ENCODE measurements at places on chromosomes 6 and 20.

DNA sequence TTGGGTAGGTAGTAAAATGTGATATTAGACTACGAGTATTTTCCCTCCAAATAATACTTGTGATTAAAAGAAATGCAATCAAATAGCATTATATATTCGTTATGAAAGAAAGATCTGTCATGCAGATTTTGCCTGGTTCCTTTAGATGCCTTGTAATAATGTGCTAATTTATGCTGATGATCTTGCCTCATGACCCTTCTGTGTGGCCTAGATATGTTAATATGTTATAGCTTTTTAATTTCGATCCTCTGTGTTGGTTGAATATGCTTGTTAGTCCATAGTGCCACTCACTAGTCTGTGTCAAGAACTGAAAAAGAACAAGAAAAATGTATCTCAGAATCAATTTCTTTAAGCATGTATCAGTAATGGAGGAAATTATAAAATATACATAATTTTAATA lies 31.9 kb downstream of the CDKAL1 start:
- no peak for DNase-seq

DNA sequence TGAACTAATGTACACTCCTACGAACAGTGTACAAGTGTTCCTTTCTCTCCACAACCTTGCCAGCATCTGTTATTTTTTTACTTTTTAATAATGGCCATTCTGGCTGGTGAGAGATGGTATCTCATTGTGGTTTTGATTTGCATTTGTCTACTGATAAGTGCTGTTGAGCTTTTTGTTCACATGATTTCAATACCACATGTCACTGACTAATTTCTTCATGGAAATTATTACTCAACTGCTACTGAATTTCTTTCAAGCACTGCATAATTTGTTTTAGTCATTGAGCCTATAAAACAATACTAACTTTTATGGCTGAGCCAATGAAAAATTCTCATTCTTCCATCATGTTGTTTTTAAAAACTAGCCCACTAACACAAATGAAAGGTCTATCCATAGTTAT lies 115.4 kb downstream of the FRK start:
- DNase-seq = peak; percentile 71

DNA sequence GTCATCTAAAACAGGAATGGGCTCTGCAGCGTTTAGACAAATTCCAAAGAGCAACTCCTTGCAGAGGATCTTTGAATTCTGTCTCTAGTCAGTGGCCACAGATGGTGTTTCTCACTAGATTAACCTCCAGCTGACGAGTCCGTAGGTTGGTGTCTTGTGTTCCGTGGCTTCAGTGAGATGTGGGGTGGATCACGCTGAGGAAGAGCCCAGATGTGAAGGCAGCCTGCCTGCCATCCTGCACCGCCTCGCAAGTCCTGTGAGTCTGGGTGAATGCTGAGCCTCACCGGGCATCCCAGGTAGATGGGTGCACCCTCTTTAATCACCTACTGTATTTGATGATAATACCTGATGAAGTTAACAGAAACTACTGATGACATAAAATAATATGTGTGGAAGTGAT lies 70.4 kb downstream of the THBS2 start:
- no peak for DNase-seq

DNA sequence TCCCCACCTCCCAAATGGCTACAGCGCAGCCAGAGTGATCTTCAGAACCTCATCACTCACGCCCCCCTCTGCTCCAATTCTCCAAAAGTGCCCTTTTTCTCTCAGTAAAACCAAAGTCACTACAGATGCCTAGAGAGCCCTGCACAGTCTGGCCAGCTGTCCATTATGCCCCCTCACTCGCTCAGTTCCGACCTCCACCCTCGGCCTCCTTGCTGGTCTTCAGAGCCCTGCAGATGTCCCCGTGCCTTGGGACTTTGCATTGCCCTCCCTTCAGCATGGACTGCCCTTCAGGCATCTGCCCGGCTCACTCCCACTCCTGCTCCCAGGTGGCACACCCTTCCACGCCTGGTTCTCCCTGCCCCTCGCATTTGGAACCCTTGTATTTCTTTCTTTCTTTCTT lies 1.1 kb upstream of the RAET1E start:
- DNase-seq = no peak

DNA sequence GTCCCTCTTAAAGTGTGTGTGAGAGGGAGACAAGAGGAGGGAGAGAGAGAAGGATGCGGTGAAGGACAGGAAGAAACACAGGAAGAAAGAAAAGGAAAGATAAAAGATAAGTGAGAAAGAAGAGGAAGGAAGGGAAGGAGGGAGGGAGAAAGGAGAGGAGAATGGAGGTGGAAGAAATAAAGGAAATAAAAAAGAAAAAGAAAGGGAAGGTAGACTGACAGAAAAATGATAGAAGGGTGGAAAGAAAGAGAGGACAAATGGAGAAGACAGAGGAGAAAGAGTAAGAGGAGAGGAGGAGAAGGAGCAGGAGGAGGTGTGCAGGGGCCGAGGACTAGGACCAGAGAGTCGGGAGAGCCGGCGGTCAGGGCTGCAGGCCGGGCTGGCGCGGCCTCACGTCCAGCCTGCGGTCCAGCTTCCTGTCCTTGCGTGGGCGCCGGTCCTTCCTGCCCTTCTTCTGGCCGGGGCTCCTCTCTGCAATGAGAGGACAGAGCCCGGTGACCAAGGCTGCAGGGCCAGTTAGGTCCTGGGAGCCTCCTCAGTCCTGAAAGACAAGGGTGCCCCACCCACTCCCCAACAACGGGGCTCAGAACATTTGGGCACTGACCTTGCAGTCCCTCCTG lies 42.0 kb downstream of the RSPO4 start:
- DNase-seq = no peak

DNA sequence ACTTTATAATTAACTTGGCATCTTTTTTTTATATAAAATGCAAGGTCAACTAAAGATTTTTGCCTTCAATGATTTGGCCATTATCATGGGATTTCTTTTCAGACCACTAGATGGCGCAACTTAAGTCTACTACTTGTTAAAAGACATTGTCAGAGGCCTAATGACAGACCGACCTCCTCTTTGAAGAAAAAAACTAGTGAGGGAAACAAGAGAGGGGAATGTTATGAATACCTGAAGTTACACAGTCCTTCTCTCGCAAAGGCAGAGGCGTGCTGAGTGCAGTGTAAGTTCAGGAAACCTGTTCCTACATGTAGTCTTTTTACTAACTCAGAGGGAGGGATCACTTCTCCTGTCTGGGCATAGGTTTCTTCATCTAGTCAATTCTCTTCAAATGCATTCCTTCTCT lies 9.3 kb downstream of the TRAPPC3L start:
- peak; percentile 74 for DNase-seq

- DNase-seq = no peak
Measured at GRCh38 chr6:114940181-114940580, 597.4 kb upstream of the HS3ST5 start.

GRCh38 chr6:143734641-143735063 lies 56.9 kb downstream of the PHACTR2 start:
- no peak for DNase-seq

GRCh38 chr20:13791540-13792459 lies 7.0 kb downstream of the NDUFAF5 start:
- no peak for DNase-seq

- DNase-seq = peak; percentile 4
Measured at GRCh38 chr6:13234130-13234529, 94.2 kb downstream of the TBC1D7 start.

- peak; percentile 73 for DNase-seq
Measured at GRCh38 chr20:24610341-24611115, 141.1 kb downstream of the SYNDIG1 start.

- peak; percentile 8 for DNase-seq
Measured at GRCh38 chr6:133132466-133132971, 108.6 kb upstream of the EYA4 start.

DNA sequence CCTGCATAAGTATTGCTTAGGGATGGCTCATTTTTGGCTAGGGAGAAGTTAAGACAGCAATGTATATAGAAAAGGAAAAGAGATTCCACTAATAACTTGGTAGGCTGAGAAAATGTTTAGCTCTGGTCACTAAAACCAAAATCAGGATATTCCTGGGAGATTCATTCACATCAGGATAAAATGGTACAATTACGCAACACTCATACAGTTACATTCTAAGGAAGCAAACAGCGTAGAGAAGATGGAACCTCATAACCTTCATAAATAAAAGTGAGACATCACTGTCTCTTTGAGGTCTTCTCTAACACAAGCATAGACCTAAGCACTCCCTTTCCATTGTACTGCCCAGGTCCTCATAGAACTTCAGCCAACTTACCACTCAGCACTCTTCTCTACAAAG lies 295.7 kb upstream of the RUNX2 start:
- DNase-seq = no peak

- DNase-seq = no peak
Measured at GRCh38 chr6:5958921-5959320, 47.8 kb downstream of the NRN1 start.

DNA sequence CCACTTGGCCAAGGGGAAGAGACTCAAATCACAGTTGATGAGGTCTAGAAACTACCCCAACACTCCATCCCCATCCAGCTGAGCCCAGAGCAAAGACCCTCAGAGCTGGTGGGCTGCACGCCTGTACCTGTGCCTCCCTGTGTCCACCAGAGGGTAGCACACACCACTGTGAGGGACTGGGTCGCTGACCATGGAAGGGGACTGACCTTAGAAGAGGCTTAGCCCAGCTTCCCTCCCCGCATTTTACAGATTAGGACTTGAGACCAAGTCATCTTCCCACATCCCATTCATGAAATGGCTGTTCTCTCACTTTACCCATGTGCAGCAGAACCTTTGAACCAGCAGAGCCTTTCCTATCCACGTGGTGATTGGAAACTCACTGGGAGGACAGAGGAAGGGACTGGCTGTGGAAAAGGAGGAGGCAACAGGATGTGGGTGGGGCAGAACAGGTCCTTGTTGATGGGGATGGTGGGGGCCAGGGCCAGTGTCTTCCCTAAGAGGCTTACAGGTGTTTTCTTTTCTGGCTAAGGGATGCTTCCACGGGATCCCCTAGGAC lies 44.3 kb downstream of the CPXM1 start:
- peak; percentile 65 for DNase-seq
